Brain (organoid and tissue), 16 donors: ENCODE measurements at places on chromosomes 5 and 9.

DNA sequence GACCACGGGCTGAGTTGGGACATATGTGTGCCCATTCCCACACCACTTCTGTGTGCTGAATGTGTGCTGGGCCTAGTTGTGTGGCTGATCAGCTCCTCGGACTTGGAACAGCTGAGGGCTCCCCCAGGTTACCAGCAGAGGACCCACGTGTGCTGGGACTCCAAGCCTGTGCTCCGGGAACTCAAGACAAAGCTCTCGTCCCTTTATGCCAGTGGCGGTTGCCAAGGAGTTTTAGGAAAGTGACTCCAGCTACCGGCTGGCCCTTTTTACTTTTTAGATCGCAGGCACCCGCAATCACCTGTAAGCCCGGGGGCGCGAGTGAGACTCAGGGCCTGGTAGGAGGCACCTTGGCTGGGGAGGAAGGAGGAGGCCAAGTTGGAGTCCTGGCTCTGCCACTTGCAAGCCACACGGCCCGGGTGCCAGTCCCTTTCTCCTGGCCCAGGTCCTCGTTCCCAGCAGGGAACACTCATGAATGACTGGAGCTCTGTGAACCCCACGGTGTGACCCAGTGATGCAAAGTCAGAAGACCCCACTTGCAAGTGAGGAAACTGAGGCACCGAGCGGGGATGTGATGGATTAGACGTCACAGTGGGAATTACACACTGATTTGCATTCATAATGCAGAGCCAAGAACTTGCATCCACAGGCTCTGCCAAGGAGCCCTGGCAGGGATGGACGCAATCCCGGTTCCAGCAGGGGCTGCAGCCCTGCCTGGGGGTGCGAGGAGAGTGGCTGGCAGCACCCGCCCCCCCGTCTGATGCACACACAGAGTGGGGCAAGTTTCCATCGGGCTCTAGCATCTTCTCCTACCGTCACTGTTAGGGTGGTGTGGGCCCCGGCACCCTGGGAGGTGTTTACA, 26.9 kb downstream of the CRB2 start:
- peak; percentile 71 for DNase-seq

- DNase-seq, result peak; percentile 31
Measured at GRCh38 chr5:6766604-6767093, 53.4 kb downstream of the TENT4A start.

DNA sequence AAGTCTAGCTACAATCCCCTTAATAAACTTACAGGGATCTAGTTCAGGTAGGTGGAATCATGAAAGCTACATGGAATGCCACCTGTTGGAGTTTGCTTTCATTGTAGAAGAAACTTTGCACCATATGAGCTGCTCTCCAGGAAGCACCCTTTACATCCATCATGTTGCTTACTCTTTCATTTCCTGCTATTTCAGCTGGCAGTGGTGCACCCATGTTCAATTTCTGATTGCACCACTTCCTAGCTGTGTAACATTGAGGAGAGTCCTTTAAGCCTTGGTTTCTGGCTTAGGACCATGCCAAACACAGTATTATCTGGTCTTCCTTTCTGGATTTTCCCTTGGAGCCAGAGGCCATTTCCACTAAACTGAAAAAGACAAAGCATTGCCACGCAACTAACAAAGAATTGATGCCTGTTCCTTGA, 123.3 kb upstream of the SLC12A2 start:
- no peak for DNase-seq

DNA sequence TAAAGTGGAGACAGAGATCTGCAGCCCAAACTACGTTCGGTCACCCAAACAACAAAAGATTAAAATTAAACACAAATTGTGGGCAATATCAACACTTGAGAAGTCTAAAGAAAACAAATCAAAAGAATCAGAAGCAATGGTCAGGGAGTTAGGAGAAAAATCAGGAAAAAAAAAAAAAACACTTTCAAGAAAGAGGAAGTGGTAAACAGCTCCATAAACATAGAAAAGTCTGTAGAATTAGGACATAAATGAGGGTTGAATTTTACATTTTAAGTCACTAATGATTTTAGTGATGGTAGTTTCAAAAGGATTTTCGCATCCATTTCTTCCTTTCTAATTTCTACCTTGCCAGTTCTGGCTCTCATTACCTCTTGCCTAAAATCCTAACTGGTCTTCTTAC, 10.1 kb downstream of the RNF145 start:
- no peak for DNase-seq

GRCh38 chr5:151037561-151038411, 17.4 kb downstream of the GPX3 start:
- DNase-seq, result no peak

- peak; percentile 66 for DNase-seq
Measured at GRCh38 chr9:28774433-28775235, 1201.4 kb upstream of the C9orf72 start.
